ENCODE measurements at places on chromosomes 12 and 14. TPM values are rescaled to one million over a fixed set of nuclear protein-coding genes. Genes with fewer than 3 reads are reported as not detected.

The AICDA gene
- 0.15 TPM for total RNA-seq

The SLC17A8 gene
- total RNA-seq: not detected

The CCDC177 gene
- total RNA-seq: 0.05 TPM

The COX8C gene
- total RNA-seq: not detected

The SLC16A7 gene
- total RNA-seq: 0.12 TPM

The STXBP6 gene
- 1.9 TPM for total RNA-seq

The BRF1 gene
- 25.6 TPM for total RNA-seq

The AKAP3 gene
- total RNA-seq: 0.09 TPM

All from A549 treated with Hydrocortisone at 1 μM for 4 hours (cell line).